Right ventricle myocardium inferior (tissue), 1 donor: ENCODE measurements at places on chromosomes 13 and 19. TPM values are rescaled to one million over a fixed set of nuclear protein-coding genes. Genes with fewer than 3 reads are reported as not detected.

The NXNL1 gene
- not detected for total RNA-seq

The ADGRE2 gene
- total RNA-seq, result 0.87 TPM

The ZNF615 gene
- total RNA-seq, result 11.9 TPM

The CACNG7 gene
- not detected for total RNA-seq

The GRK1 gene
- 0.11 TPM for total RNA-seq

The CD33 gene
- 6.5 TPM for total RNA-seq

The CYP2A6 gene
- total RNA-seq, result not detected

The SLC44A2 gene
- total RNA-seq, result 71.4 TPM

The FREM2 gene
- 0.03 TPM for total RNA-seq

The LGI4 gene
- 10.0 TPM for total RNA-seq

The DACH1 gene
- 4.7 TPM for total RNA-seq

The ANKLE1 gene
- 0.19 TPM for total RNA-seq

The GATAD2A gene
- 25.9 TPM for total RNA-seq

The CKAP2 gene
- total RNA-seq, result 7.1 TPM

The CGB8 gene
- not detected for total RNA-seq

The DENND1C gene
- total RNA-seq, result 0.92 TPM

The BCL2L12 gene
- total RNA-seq, result 10.6 TPM

The ZNF536 gene
- total RNA-seq, result 2.2 TPM

The KIR2DL1 gene
- not detected for total RNA-seq

The COG6 gene
- total RNA-seq, result 21.4 TPM

The KLC3 gene
- not detected for total RNA-seq

The ZBTB32 gene
- total RNA-seq, result not detected
